NCI-H1092 (cell line): ENCODE measurements at places on chromosomes 4 and X.

- no peak for DNase-seq
These were observed 103.5 kb downstream of the GPC3 start for GRCh38 chrX:133881893-133882292.

- no peak for DNase-seq
These were observed 14.7 kb upstream of the SEC24D start for GRCh38 chr4:118850488-118851173.

GRCh38 chr4:7189066-7189465, 3.3 kb upstream of the SORCS2 start:
- no peak for DNase-seq

DNA sequence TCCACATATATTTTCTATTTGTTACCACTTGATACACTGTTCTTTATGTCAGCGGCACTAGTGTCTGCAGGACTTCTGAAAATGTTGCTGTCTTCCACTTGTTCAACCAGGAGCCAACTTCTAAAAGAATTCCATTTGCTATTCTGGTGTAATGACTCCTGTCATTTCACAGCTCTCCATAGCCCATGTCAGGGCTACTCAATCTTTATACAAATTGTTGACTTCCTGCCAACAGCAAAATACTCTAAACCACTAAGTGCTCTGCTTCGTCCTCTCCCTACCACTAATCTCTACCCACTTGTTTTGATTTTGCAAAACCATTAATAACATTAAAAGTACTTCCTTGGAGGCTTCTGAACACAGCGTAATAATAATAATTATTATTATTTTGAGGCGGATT, 7.2 kb downstream of the CTSO start:
- DNase-seq: no peak

DNA sequence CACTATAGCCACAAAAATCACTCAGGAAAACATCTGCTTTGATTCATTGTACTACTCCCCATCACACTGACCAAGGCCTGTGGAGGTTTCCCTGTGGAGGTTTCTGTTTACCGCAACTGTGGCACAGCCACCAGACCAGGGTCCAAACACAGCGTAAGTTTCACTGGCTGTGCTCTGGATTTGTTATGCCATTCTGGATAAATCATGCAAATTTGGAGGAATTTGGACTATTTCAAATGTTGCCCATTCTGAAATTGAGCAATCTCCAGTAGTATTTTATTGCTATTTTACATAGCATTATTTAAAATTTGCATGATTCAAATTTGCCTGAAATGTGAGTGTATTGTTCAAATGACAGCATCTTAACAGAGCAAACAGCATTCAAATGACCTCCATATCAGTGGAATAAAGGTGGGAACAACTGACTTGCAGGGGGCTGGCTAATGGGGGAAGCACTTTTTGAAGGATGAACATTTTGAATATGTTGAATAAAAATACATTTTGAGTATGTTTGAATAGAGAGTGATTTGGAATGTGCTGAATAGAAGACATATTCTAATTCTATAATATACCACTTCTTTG, 66.1 kb upstream of the ACSL1 start:
- no peak for DNase-seq

GRCh38 chrX:130563476-130563875, 161.7 kb downstream of the RBMX2 start:
- DNase-seq: no peak

DNA sequence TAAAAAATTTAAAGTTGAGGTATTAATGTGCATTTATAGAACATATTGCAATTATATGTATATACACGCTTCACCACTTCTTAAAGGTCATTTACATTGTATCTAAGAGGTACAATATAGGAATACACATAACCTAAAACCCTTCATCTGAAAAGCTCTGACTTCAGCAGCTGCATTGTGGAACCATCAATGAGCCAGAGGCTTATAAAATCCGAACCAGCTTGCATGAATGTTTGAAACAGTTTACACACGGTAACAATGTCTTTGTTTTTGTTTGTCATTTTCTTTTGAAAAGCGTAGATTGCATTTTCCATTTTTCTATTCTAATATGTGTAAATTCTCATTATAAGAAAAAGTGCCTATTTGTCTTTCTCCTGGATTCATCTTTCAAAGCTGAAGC, 221.6 kb downstream of the DCLK2 start:
- no peak for DNase-seq

- DNase-seq: no peak
These were observed 790.9 kb downstream of the PDHA2 start for GRCh38 chr4:96630839-96631238.

GRCh38 chr4:5276475-5277075, 225.3 kb downstream of the STK32B start:
- DNase-seq: peak; percentile 32

DNA sequence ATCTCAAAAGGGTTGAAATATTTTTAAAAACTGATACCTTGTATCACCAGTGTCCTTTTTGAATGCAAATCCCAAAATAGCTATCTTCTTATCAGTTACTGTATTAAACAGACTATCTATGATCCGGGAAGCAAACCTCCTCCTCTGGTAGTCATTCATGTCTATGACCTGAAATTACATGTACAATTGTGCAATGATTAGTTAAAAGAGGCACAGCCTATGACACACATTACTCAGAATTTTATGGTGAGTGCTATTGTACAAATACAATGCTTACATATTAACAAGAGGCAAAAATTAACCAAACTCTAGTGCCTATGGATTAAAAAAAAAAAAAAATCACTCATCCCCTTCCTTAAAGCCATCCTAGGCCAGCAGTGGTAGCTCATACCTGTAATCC, 21.7 kb downstream of the UGDH start:
- DNase-seq: no peak

DNA sequence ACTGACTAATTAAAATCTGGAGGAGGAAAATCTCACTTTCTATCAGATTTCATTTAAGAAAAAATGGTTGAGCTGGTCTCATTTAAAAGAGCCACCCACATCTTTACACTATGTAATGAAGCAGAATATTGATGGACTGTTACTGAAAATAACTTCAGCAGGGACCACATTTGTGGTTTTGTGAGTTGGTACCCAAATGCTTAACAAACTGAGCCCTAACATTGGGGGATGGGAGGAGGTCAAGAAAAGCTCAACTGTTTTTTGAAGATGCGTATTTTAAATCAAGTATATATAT, 30.1 kb downstream of the HOPX start:
- DNase-seq: no peak

DNA sequence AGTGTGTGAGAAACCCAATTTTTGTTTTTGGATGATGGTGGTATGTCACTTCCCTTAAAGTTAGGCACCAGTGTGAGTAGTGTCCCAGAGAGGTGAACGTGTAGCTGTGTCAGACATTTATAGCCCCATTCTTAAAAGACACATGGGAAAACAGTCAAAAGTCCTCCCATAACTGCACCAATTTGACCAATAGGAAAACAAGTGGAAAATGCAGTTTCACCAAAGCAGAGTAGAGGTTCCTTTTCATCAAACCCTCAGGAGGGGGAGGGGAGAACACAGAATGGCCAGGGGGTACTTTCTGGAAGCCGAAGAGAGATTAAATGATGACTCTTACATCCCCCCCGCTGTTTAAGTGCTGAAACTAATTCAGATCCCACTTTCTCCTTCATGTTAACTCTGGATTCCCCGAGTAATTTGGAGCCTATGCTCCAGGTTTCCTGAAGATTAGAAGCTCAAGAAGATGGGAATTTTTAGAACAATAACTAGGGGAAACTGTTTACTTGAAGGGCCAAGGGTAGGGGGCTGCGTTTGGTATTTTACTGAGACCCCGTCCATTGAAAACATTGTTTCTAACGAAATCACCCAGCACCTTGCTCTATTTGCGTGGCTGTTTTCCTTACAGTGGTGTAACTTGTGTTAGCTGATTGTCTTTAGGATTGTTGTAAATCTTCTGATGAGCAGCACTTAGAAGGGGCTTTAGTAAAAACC, 2.1 kb upstream of the LEF1 start:
- DNase-seq: no peak

DNA sequence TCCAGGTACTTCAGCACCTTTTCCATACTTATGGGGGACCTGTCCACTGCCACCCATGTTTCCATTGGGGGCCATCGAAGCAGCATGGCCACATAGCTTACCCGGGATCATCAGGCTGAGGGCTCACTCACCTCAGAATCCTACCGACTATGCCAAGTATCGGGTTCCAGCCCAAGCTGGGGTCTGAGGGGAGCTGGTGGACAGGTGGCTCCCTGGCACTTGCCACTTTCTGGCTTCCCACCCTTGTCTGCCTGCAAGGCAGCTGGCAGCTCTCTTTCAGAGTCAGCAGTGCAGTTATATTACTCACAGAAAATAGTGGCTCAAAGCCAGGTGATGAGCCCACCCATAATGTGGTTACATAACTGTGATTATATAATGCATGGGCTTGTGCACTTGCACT, 1153.8 kb downstream of the STIM2 start:
- DNase-seq: no peak

GRCh38 chr4:37631551-37631950, 54.6 kb downstream of the RELL1 start:
- no peak for DNase-seq

DNA sequence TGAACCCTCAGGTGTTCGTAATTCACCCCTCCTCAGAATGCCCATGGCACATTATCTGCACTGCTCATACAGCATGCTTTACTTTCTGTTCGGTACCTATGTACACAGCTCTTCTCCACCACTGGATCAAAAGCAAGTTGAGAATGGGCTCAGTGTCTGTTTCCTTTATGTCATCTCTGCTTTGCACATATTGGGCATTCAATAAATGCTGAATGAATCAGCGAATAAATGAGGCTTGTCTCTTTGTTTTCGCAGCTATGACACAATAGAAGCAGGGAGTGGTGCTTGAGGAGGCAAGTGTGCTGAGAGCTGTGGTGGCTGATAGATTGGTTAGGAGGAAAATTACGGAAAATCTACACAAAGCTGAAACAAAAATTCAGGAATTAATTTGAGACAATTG, 109.1 kb upstream of the VMA21 start:
- no peak for DNase-seq

DNA sequence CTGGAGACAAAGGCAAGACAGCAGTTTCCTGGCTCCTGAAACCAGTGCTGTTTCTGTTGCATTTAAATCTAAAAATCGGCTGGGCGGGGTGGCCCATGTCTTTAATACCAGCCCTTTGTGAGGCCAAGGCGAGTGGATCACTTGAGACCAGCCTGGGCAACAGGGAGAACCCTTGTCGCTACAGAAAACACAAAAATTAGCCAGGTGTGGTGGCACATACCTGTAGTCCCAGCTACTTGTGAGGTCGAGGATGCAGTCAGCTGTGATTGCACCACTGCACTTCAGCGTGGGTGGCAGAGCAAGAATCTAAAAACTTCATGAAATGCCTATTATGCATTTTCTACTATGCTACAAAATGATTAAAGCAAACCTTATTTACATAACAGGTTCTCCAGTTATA, 205.4 kb upstream of the ITM2A start:
- DNase-seq: no peak

DNA sequence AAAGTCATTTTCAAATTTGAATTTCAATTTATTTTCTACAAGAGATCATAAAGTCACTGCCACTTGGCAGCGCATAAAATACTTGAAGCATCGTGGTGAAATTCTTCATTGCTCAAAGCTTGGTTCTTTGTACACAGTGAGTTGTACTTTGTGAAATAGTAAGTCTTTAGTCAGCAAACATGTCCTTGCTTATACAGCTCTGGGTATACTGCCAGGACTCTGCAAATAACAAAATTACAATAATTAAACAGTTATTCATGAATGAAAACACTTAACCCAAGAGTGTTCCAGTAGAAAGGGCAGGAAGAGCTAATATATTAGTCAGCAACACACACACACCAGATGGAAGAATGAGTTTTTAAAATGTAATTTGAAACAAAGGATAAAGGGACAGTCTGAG, 1300.9 kb upstream of the DIAPH2 start:
- DNase-seq: no peak

- DNase-seq: no peak
These were observed 247.3 kb downstream of the SLC7A11 start for GRCh38 chr4:137994853-137995252.

GRCh38 chr4:156838761-156839160, 132.8 kb downstream of the PDGFC start:
- DNase-seq: no peak

DNA sequence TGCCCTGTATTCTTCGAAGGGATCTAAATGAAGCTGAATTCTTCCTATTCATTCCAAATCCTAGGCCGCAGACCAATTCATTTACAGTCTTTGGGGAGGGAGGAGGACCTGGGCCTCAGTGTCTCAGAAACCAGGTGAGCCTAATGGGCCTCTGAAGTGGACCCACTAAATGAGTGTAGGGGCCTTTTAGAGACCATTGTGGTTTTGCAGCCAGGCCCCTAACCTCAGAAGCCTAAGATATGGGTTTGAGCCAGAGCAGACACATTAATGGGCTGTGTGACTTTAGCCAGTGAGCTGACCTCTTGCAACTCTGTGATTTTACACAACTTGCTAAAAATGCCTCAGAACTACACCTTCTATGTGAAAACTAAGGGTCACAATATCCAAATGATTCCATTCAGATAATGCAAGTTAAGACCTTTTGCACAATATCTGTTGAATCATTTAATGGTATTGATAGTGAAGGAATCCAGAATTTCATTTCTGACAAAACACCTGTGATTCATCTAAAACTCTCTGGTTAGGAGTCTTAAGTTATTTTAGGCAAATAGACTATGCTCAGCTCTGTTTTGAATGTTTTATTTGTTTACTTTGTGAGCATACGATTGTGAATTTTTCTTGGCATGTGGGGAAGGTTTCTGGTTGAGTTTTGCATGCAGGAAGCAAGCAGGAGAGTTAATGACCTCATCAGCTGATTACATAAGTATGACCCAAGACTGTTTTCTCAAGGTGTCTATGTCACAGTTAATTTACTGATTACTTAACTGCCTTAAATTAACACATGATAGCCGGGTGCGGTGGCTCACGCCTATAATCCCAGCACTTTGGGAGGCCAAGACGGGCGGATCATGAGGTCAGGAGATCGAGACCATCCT, 75.0 kb downstream of the EVC start:
- no peak for DNase-seq

DNA sequence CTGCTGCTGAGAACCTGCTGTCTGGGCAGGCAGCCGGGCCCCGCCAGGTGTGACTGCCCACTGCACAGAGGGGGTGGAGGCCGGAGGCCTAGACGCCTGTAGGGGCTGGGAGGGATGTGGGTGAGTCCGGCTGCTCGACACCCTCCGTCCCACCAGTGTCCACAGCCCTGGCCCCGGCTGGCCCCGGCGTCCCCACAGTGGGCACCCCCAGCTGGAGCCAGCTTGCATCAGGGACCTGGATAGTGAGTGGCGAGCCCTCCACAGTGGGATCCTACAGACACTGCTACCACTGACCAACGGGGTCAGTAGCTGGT, 34.7 kb upstream of the SPON2 start:
- DNase-seq: no peak

GRCh38 chrX:69503782-69504625, at the start of gene NALF2:
NALF2 (plus strand) TSS chrX:69504326; CDS start chrX:69505283, 957 bp downstream.
- DNase-seq: peak; percentile 57

DNA sequence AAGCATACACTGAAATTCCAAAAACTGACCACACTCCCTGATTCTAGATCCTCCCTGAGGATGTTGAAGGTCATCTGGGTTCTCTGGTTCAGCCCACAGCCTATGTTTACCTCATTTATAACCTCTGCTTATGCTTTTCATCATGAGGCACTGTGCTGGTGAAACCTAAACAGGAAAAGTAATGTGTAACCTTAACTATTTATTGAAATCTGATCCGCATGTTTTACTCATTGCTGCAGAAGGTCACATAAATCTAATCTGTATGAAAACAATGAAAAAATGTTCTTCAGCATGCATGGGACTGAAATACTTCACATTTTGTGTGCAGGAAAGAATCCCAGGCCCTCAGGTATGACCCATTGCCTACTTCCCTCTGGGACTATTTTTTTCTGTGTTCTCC, 30.3 kb downstream of the UCHL1 start:
- DNase-seq: no peak

- DNase-seq: peak; percentile 11
These were observed 72.9 kb upstream of the ENOX2 start for GRCh38 chrX:130975947-130976346.
